CD4-positive, alpha-beta T cell treated with Interferon gamma for 1 hour (primary cell): ENCODE measurements at places on chromosomes 3 and 15.
A peak's percentile ranks its signal among the peaks of the same experiment; 100 is the strongest.

GRCh38 chr3:188941103-188941502, 230.7 kb upstream of the TPRG1 start:
- peak; percentile 50 for DNase-seq

DNA sequence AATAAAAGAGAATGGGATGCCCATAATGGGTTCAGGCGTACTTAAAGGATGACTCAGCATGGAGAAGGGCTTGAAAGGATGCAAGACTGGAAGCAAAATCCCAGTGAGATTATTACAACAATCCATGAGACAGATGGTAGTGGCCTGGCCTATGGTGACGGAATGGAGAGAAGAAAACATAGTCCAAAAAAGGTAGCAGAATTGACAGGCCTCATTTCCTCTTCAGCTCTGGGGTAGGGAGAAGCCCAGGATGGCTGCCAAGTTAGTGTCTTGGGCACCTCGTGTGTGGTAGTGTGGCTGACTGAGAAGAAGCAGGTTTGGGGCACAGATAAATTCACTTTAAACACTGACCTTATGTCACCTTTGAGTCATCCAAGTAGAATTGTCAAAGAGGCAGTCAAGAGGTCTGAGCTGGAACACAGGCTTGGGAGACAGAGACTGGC, 18.1 kb downstream of the MB21D2 start:
- DNase-seq, result no peak

DNA sequence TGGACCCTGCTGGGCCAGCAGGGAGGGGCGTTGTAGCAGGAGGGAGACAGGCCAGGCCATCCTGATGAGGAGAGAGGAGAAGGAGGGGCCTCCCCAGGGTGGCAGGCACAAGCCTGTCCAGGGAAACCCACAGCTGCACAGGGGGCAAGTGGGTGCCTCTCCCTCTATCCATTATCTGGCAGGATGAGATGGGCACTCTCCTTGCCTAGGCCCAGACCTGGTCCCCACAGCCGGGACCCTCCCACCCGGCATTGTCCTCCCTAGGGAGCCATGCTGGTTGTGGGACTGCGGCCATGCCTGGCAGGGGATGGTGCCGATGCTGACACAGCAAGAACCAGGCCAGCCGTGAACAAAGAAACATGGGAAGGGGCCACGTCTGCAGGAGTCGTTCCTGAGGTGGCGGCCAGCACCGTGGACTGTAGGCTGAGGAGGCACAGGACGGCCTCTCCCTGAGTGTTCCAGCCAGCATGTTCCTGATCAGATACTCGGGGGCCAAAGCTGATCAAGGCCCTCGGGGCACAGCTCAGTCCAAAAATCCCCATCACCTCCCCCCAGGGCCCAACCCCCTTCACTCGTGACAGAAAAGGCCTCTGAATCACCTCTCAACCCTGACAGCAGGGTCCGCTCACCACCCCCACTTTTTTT, 19.2 kb upstream of the CYP11A1 start:
- no peak for DNase-seq

DNA sequence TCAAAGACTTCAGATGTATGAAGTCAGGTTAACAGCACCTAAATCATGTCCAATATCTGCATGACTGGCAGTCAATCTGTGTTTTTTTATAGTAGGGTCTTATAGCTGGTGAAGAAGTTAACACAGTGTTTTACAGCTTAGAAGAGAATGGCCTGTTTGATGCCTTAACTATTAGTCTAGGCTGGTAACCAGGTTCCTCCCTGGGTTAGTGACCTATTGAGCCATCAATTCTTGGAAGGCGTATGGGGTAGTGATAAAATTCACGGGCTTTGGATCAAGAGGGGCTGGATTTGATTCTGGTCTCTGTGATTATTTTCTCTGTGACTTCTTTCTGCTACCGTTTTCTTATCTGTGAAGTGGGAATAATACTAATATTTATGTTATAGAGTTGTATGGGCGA, 16.0 kb upstream of the TNFSF10 start:
- DNase-seq, result no peak

DNA sequence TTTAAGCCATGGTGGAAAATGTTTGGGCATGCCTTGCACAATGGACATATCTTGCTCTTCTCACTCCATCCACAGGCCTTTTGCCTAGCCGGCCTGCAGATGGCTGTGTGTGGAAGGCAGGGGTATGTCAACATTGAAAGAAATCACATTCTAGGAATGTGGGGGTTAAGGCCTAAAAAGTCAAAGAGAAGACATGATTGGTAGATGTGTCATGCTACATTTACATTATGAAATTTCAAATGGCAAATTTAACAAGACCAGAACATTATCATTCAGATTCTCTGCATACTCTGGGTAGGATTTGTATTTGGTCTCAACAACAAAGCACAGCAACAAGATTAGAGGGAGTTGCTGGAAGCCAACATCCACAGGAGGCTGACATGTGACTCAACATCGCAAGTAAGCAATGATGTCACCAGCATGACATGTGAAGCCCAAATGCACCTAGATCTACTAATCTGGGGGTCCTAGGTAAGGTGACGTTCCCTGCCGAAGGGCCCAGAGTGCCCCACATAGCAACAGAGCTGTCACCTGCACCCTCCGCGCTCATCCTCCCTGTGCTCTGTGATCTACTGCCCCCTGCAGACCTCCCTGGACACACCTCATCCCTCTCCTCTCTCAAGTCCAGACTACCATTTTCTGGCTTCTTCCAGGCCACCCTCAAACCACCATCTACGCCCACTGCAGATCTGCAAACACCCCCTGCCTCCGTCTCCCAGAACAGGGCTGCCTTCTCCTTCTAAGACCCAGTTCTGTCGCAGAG, 39.4 kb downstream of the CLDN18 start:
- DNase-seq, result no peak

- no peak for DNase-seq
Observed at GRCh38 chr3:131151-131888, 65.2 kb upstream of the CHL1 start.

DNA sequence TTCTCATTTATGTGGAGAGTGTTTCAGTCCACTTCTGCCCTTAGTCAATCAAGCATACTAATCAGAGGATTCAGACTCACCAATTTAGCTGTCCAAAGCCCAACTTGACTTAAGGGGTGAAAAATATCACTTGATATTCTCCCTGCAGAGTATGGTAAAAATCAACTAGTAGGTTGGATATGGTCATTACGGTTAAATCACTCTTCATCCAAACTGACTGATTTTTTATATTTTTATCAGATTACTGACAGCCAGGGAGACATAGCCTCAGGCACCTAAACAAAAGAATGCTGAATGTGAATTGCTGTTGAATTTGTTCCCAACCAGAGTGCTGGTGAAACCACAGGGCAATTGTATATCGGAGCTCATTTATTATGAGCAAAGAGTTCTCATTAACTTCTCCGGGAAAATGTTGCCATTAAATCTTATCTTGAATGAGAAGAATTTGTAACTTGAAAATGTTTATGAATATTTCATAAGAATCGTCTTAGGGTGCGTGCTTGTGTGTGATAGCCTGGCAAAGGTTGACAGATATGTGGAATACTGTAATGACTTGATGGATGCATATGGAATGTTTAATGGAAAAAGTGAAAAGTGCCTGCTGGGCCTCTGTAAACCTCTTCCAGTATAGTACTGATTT, 411.2 kb downstream of the NAALADL2 start:
- no peak for DNase-seq

DNA sequence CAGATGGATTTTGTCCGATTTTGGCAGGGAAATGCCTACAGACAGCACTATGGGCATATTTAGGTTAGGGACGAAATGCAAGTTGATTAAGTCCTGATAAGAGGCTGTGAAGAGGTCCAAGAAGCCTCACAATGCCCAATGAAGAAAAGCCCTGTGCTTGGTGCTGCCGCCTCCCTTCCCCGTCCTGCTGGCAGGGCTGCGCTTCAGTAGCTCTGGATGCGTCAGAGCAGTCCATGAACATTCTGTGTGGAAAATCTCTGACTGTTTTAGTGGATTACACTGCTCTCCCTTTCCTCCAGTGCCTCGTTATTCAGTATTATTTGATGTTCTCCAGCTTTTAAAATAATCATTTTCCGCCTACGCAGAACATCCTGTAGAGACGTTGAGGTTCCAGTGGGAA, 39.6 kb downstream of the MLH1 start:
- no peak for DNase-seq

- no peak for DNase-seq
Observed at GRCh38 chr3:126851934-126852333, 131.0 kb upstream of the PLXNA1 start.

GRCh38 chr3:129276385-129276784, 2.3 kb upstream of the HMCES start:
- peak; percentile 71 for DNase-seq

DNA sequence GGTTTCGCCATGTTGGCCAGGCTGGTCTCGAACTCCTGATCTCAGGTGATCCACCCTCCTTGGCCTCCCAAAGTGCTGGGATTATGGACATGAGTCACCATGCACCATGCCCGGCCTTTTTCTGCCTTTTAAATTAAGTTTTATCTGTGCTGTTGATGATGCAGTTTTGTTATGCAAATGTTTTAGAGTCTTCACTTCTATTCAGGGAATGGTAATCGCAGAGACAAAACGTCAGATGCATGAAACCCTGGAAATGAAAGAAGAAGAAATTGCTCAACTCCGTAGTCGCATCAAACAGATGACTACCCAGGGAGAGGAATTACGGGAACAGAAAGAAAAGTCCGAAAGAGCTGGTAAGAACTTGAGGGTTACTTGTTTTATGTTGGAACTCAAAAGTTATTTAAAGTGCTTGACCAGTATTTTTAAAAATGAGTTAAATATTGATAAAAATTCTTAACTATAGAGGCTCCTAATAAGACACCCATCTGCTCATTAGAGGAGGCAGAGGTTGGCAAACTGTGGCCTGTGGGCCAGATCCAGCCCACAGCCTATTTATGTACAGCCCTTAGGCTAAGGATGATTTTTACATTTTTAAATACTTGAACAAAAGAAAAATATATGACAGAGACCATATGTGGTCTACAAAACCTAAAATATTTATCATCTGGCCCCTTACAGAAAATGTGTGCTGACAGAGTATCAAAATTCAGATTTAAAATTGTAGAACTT, 127.8 kb upstream of the LRRFIP2 start:
- peak; percentile 2 for DNase-seq

DNA sequence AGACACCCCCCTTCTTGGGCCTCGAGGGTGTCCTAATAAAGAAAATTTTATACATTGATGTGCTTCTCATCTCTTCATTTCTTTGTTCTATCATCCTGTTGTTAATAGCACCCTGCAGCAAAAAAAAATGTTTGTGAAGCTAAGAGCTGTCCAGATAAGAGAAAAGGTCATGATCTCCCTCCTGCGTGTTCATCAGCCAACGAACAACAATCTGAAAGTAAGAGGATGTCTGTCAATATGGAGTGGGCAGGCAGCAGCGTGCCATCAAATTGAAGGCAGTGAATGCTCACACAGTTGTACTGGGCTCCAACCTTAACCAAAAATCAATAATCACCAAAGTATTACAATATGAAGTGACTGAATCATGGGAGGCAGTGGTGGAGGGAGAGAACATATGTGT, 418.6 kb upstream of the ONECUT1 start:
- no peak for DNase-seq

- DNase-seq, result no peak
Observed at GRCh38 chr3:125654526-125654925, 59.2 kb upstream of the OSBPL11 start.

GRCh38 chr3:183664913-183665381, 29.5 kb downstream of the KLHL24 start:
- no peak for DNase-seq

DNA sequence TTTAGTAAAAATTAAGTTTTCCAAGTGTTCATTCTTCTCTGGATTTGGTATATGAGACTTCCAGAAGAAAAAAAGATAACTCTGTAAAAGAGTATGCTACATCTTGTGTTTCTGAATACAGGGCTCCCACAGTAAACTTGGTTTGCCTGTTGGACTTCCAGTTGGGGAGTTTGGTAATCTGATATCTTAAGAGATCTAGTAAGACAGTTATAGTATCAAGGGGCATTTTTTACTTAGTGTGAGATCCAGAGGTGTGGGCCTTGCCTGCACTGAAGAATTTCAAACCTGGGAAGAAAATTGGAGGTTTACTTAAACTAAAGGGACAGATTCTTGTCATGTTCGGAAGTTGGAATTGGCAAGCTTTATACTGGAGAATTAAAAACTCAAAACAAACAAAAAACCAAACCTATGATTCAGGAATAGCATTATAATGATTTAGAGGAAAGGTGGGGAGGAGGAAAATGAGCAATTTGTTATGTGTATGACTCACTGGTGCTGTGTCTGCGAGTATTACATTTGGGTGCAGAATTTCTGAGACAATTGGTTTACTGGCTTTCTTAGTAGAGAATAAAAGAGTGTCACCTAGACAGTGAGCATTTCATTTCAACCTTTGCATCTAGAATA, 58.9 kb upstream of the ULK4 start:
- DNase-seq, result no peak

DNA sequence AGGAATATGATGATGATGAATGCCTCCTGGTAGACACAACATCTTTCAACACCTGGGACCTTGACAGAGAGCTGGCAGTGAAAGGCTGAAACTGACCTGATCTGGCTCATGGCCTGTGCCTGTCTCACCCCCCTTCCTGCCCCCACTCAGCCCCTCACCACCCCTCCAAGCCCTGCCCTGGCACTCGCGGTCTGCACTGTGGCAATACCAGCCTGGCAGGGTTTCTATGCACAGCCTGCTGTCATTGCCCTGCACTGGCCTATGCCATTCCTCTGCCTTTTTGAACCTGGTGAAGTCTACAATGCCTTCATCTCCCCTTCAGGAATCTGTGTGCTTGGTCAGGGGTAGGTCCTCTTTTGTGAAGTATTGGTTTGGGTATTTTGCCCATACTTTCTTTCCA, 56.5 kb downstream of the ACAD9 start:
- no peak for DNase-seq

GRCh38 chr15:71654042-71654719, 156.2 kb upstream of the NR2E3 start:
- DNase-seq, result no peak

- no peak for DNase-seq
Observed at GRCh38 chr3:196654006-196654734, 14.7 kb downstream of the NRROS start.

DNA sequence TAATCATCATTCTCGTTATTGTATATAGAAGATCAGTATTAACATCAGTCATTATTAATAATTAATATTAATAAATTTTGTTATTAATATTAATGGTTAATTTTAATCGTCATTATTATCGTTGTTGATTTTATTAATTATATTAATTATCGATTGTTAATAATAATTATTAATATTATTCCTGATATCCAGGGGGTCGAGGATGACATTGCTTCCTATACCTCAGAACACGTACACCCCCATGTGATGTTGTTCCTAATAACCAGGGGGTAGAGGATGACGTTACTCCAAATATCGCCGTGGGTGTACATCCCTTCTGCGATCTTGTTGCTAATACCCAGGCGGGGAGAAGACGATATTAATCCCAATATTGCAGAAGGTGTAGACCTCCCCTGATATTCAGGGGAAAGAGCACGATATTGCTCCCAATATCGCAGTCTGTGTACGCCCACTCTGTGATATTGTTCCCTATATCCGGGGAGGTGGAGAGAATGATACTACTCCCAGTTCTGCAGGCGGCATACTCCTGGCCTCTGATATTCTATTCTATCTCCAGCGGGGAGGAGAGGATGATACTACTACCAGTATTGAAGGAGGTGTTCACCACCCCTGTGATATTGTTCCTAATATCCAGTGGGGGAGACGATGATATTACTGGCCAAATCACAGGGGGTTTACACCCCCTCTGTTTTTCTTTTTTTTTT, 22.3 kb upstream of the BMF start:
- no peak for DNase-seq
